SK-MEL-5 (cell line): ENCODE measurements at places on chromosomes 13 and 19.

DNA sequence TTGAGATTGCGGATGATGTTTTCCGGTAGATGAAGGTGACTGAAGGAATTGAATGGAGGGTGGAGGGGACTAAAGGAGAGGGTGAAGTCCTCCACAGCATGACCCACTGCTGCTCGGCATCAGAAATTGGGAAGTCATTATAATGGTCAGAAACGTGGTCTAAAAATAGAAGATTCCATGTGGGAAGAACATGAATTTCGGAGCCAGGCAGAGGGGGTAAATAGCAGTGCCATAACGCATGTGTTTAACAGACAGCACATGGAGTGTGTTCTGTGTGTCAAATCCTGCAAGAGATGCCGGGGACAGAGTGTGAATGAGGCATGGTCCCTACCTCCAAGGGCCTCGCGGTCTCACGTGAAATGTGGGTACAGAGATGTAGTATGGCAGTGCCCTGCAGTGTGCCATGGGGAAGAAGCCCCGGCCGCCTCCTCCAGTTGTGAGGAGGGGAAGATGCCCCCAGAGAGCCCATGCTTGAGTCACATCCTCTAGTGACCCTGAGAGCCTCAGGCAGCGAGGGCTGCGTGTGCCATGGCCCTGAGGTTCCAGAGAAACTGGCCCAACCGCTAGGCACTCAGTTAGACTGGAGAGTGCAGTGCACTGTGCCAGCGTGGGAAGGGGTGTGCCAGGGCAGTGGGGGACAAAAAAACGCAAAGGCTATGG is 106.1 kb downstream of the COL4A2 start:
- no peak for DNase-seq

DNA sequence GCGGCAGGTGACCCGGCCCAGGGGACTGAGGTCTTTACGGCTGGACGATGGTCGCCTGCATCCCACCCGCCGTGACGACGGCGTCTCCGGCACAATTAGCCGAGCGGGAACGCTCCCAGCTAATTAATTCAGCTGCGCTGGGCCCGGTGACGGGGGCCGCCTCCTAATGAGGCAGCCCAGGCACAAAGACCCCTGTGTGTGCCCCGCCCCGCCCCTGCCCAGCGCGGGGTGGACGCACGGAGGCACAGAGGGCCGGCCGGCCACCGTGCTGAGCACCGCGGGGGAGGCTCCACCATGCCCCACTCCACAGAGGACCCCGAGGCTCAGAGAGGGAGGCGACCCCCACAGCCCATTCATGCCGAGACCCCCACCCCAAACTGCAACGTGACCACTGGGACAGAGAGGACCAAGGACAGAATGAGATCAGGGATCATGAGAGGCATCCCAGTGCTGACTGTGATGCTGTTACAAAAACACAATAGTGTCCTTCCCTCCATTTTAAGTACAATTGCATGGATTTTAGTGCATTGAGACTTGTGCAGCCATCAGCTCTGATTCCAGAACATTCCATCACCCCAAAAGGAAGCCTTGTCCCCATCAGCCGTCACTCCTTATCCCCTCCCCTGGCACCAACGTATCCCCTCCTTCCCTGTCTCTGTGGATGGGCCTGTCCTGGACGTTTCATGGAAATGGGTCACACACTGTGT is 17.0 kb downstream of the EFNA2 start:
- no peak for DNase-seq

- no peak for DNase-seq
These were observed 454.5 kb downstream of the SUCLA2 start for GRCh38 chr13:47546391-47547225.

DNA sequence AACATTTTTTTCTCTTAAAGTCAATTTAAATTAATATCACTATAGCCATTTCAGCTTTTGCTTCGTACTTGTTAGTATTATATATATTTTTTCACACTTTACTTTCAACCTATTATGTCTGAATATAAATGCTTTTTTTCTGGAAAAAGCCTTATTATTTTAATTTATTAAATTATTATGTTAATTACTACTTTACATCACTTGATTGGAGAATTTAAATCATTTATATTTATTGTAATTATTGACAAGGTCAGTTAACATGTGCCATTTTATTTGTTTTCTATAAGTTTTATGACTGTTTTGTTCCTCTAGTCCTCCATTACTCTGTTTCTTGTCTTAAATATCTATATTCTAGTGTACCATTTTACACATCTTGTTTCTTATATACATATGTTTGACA is 1333.4 kb upstream of the MIR17HG start:
- no peak for DNase-seq

- no peak for DNase-seq
These were observed 6.3 kb downstream of the ARHGAP45 start for GRCh38 chr19:1073063-1073955.

GRCh38 chr19:4144666-4145249 is 8.7 kb upstream of the CREB3L3 start:
- DNase-seq, result no peak

- no peak for DNase-seq
These were observed 16.9 kb upstream of the PARP4 start for GRCh38 chr13:24529478-24529877.

GRCh38 chr13:109033090-109033489 is 403.7 kb downstream of the MYO16 start:
- DNase-seq, result no peak

DNA sequence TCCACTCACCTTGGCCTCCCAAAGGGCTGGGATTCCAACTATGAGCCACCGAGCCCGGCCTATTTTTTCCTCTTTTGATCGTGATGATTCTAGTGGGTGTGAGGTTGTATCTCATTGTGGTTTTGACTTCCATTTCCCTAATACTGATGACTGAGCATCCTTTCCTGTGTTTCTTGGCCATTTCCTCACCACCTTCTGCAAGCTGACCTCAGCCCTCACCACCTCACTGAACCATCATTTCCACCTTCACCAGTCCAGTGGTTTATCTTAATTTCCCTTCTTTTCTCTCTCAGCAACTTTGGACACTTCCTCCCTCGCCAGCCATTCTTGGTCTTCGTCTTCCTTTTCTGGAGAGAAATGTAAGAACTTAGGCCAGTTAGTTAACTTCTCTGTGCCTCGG is 13.0 kb upstream of the BICRA start:
- no peak for DNase-seq

DNA sequence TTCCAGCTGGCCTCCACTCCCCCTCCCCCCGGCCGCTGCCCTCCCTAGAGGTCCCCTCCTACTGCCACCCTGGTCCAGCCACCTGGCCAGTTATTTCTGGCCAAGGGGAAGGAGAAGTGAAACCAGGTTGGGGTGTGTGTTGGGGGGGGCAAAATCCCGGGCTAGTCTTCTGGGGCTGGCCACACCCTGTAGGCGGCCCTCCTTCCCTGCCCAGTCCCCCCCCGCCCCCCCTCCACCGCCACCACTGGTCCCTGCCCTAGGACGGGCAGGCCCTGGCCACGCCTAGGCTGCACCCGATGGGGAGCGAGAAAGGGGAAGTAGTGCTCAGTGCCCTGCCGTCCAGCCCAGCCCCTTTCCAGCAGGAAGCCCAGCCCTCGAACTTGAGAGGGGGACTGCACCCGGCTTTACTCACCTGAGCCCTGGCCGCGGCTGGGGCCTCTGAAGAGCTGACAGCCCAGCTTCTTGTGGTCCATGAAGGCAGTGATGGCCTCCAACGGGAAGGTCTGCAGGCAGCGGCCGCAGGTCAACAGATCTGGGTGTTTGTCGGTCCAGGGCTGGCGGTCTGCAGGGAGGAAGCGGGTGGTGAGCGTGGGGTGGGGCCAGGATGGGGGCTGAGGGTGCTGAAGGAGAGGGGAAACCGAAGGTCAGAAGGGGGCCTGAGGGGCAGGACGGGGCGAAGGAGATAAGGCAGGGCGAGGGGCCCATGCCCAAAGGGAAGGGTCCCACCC is 813 bp downstream of the ZNF296 start:
- DNase-seq, result no peak

- no peak for DNase-seq
These were observed 10.3 kb downstream of the CELF5 start for GRCh38 chr19:3234800-3235199.

DNA sequence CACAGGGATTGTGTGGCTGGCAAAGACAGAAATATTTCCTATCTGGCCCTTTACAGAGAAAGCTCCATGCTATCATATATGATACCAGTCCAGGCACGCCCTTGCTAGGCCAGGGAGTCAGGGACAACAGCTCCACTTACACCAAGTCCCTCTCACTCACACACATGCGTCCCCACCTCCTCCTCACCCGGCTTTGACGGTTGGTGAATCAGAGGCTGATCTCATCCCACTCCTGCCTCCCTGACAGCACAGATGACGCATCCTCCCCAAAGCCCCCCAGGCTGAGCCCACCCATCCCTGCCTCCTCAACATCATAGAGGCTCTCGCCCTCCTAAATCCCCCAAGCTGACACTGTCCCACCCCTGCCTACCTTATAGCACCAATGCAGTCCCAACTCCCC is 62.7 kb downstream of the F2RL3 start:
- DNase-seq, result no peak

DNA sequence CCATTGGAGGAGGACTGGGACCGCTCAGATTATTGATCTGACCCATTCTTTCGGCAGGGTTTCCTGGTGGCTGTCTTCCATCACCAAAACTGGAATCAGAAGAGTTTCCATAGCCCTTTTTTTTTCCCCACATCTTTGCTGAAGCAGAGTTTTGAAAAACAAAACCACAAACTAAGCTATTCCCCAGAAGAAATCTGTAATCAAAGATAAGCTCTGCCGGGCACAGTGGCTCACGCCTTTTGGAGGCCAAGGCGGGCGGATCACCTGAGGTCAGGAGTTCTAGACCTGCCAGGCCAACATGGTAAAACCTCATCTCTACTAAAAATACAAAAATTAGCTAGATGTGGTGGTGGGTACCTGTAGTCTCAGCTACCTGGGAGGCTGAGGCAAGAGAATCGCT is 4.2 kb upstream of the ICAM1 start:
- DNase-seq, result no peak

GRCh38 chr13:114237415-114238112 is 2.9 kb downstream of the CDC16 start:
- DNase-seq, result peak; percentile 97
